Right renal pelvis (tissue), 4 donors: ENCODE measurements at places on chromosomes 1 and 21.

DNA sequence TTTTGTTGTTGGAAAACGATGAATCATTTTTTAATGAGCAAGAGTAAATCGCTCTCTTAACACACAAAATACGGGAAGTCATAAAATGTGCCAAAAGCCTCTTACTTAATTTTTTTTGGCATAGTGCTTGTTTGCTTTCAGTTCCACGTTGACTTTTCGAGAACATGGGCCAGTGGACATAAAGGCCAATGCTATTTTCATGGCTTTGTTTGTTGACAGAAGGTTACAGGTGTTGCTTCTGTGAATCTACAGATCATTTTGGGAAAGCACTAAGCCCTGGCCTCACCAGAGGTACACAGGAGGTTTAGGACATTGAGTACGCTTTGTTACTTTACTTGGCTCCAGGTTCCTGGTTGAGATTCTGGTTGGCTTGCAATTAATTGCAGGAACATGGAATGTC lies 199.4 kb upstream of the HMCN1 start:
- DNase-seq: no peak

GRCh38 chr1:117661027-117661426 lies 55.2 kb downstream of the TENT5C start:
- no peak for DNase-seq

GRCh38 chr1:213249395-213249794 lies 198.4 kb downstream of the RPS6KC1 start:
- DNase-seq: no peak

- no peak for DNase-seq
These were observed 18.1 kb upstream of the MYSM1 start for GRCh38 chr1:58717979-58718378.

- no peak for DNase-seq
These were observed 4.7 kb upstream of the NDUFS5 start for GRCh38 chr1:39021426-39021825.
